ENCODE measurements at places on chromosomes 1 and 21. TPM values are rescaled to one million over a fixed set of nuclear protein-coding genes. Genes with fewer than 3 reads are reported as not detected.

- no peak for DNase-seq
Measured at GRCh38 chr1:238664139-238664538, 722.2 kb upstream of the CHRM3 start.

DNA sequence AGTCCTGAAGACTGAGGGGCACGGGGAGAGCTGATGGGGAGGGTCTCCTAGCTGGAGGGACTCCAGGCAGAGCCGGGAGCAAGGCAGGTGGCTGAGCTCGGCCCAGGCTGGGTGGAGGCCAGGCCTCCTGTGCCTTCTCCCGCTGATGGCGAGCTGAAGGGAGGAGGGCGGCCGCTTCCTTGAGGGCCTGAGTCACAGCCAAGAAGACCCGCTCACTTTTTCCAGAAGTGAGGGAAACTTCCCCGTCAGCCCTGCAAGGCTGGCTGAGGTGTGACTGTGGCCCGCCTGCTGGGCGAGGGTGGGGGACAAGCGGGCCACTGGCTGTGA lies 1.7 kb upstream of the VWA1 start:
- DNase-seq: peak; percentile 78

DNA sequence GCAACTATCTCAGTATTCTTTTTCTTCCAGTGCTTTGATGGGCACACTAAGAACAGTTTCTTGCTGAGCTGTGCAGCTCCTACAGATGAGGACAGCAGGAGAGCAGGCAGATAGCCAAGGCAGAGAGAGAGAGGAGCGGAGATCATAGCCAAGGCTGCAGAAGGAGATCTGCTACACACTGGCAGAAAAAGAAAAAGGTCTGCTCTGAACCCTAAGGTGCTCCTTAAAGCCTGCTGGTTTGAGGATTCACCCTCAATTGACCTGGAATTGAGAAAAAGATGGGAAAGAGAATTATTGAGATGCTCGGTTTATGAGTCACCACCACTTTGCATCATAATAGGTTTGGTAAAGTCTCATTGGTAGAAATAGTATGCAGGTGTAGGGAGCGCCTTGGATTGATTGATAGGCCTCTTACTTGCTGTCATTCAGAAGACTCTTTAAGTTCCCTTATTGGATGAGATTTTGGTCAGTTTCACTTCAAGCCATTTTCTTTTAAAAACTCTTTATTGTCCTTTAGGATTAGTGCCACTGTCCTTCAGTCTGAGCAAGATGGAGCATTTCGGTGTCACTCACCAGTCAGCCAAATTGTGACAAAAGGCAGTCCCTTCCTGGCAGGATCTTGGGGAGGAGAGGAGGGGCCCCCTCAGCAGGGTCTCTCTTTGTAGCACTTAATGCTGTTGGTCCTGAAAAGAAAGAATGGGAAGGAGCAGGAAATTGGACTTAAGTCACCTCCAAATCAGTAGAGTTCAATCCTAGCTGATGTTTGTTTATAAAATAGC lies 685.0 kb downstream of the ADGRL2 start:
- no peak for DNase-seq

- peak; percentile 73 for DNase-seq
Measured at GRCh38 chr1:145997016-145997717, 788 bp upstream of the TXNIP start.

DNA sequence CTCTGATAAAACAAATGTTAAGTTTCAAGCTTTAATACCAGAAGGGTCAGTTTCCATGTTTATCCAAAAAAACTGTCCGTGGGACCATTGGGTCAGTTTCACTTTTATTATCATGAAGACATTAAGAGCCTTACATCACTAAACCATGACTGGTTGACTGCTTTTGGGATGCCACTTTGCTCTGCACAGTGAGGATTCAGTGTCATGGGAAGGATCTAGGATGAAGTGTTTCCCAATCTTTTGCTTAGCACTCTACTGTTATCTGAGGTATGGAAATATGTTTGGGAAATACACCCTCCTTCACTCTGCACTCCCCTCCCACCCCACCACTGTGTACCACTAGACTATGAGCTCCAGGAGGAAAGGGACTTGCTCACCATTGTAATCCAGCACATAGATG lies 16.3 kb downstream of the RPS6KC1 start:
- DNase-seq: no peak

DNA sequence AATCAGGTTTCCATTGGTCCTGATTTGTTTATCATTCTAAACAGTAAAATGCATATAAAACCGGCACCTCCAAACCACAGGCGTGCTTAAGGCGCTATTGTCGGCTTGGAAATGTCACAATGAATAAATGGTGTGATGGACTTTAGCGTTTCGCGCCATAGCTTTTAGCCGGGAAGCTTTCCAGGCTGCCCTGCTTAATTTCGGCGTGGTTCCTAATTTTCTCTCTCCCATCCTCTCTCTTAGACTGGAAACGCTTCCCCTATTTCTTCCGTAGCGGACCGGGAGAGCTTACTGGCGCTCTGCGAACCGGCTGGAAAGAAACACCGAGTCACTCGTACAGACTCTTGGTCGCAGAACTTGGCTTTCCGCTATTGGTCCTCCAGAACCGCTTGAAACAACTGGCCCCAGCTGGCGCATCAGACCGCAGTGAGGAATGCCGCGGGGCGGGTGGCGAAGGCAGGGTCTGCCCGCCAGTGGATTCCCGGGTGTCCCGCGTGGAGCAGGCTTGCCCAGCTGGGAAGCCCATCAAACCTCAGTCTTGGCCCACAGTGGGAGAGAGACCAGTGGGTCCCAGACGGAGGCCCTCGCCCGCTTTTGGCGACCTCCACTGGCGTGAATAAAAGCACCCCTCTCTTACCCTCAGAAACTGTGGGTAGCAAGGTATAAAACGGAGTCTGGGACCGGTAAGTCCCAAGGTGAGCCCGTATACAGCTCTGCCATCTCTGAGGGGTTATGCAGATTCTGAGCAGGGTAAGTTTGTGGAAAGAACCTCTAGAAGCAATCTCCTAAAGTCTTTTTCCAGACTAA lies 4.0 kb upstream of the LHX8 start:
- DNase-seq: no peak

- no peak for DNase-seq
Measured at GRCh38 chr1:180503280-180503862, 994 bp upstream of the ACBD6 start.

DNA sequence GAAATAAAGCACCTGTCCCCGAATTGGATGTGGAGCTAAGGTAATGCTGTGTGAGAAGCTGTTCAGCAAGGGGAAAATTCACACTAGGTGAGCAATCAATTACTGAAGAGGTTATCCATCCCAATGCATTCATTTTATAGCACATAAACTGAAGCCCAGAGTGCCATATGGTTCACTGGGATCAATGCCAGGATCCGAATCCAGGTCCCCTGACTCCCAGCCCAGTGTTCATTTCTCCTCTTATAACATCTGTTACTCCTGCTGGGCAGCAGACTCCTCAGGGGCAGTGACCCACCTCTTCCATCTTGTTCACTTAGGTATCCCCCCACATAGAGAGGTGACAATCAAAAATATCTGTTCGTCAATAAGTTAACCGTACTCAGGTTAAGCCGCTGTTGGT lies 13.2 kb upstream of the SEC16B start:
- no peak for DNase-seq

DNA sequence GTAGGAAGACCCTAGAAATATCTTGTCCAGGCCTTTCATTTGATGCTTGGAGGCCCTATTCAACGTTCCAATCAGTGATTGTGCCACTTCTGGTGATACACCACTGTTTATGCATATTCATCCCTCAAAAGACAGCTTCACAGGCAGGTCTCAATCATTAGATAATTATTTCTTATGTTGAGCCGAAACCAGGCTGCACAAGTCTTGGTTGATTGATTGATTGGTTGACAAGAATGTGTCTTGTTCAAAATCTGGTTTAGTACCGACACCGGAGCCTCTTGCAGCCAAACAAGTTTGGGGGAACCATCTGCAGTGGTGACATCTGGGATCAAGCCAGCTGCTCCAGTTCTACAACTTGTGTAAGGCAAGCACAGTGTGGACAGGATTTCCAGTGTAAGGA lies 20.1 kb downstream of the C8A start:
- DNase-seq: no peak

DNA sequence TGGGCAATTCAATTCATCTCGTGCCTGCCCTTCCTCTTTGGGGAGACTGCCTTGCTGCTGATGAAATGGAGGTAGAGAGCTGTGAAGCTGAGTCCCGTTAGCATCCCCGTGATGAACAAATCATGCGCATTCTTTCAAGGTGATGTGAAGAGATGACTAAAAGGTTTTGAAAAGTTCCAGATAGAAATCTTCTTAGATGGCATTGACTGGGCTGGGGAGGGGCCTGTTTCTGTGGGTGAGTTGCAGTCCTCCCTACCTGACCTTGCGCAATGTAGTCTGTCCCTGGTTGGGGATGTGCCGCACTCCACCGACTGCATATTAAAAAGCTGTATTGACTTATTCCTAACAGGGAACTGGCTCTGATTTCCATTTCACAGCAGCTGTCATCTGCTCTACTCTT lies 49.6 kb downstream of the ST6GALNAC3 start:
- no peak for DNase-seq

GRCh38 chr1:30615816-30616590 lies 107.4 kb downstream of the MATN1 start:
- DNase-seq: peak; percentile 45

GRCh38 chr1:87239997-87240605 lies 88.6 kb upstream of the LMO4 start:
- no peak for DNase-seq

- no peak for DNase-seq
Measured at GRCh38 chr1:203150511-203151297, 23.2 kb downstream of the ADORA1 start.

GRCh38 chr1:155253797-155254196 lies 1.5 kb downstream of the ENTREP3 start:
- DNase-seq: no peak

DNA sequence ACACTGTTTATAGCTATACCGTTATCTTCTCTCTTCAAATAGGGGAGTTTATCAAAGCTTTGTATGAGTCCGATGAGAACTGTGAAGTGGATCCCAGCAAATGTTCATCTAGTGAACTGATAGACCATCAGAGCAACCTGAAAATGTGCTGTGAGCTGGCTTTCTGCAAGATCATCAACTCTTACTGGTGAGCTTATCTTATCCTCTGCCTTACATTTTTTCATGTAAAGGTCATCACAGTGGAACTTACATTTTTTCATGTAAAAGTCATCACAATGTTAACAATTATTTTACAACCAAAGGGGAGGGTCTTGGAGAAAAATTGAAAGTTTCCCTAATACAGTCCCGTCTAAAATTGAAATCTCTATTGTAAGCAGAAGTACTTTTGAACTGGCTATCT lies 45.2 kb downstream of the CLEC20A start:
- no peak for DNase-seq

- no peak for DNase-seq
Measured at GRCh38 chr1:151197863-151198253, 494 bp upstream of the PIP5K1A start.

F13B gene
- total RNA-seq: not detected

PALMD gene
- 21.5 TPM for total RNA-seq

USH2A gene
- total RNA-seq: not detected

AKT3 gene
- 64.6 TPM for total RNA-seq

TDRD10 gene
- 21.7 TPM for total RNA-seq

LCE1C gene
- total RNA-seq: not detected

C1orf94 gene
- not detected for total RNA-seq

TCHHL1 gene
- total RNA-seq: not detected

All from upper lobe of right lung (tissue), 1 donor.